ENCODE measurements at places on chromosomes 6 and 20.

- no peak for DNase-seq
These were observed 104.4 kb upstream of the TENT5A start for GRCh38 chr6:81856872-81857271.

DNA sequence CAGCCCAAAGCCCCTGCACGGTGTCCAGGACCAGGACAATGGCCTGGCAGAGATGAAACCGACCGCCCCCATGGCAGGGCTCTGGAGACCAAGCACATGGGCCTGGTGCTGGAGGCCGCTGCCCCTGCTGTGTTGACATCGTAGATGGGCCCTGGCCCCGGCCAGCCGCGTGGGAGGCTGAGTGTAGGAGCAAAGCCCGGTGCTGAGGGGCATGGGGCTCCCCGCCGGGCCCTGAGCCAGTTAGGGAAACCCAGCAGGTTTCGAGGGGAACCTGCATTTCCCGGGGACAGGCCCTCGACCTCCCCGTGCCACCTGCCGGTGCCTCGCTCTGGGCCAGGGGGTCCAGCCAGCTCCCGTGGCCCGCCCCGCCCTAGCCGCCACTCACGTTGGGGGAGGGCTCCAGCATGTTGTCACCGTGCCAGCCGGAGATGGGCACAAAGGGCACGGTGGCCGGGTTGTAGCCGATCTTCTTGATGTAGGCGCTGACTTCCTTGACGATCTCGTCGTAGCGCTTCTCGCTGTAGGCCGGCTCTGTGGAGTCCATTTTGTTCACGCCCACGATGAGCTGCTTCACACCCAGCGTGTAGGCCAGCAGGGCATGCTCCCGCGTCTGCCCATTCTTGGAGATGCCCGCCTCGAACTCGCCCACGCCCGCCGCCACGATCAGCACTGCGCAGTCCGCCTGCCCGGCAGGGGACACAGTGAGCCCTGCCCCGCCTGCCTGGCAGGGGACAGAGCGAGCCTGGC is 4.3 kb downstream of the EEF1A2 start:
- DNase-seq, result no peak

- DNase-seq, result no peak
These were observed 26.3 kb downstream of the SLC13A3 start for GRCh38 chr20:46624946-46625345.

- DNase-seq, result peak; percentile 62
These were observed 359.6 kb downstream of the UTRN start for GRCh38 chr6:144644776-144645175.

Measured in NCI-H69 (cell line).